ENCODE measurements at places on chromosomes 2 and 18.
A peak's percentile ranks its signal among the peaks of the same experiment; 100 is the strongest.

DNA sequence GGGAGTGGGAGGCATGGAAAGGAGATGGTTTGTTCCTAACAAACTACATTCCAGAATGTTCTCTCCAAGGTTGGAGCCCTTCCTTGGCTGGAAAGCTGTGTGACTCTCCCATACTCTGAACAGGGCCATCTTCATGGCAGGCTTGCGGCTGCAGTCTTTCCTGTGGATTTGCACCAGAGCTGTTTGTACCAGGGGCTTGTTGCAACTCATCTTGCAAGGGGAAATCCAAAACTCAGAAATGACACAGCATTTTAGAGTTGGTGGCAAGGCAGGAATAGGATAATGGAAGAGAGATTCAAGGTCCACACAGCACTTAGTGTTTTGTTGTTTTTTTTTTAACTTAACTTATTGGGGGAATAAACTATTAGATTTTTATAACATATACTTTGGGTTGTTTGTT is 73.7 kb upstream of the ZNF516 start:
- DNase-seq, result no peak

DNA sequence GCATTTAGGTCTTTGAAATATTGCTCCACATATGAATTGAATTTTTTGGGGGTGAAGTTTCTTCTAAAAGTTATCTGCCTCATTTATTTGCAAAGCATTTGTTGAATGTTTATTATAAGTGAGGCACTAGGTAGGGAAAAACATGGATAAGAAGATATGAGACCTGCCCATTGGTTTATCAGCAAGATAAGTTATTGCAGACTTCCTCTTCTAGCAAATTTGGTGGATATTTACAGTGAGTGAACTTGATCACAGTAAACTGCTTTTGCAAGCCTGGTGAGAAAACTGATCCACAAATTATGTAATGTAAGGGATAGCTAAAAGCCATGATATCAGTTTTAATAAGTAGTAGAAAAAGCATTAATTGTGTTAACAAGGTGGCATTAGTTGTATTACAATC is 364.8 kb downstream of the SOCS6 start:
- DNase-seq, result no peak

- no peak for DNase-seq
Measured at GRCh38 chr2:214126135-214126534, 284.7 kb upstream of the VWC2L start.

DNA sequence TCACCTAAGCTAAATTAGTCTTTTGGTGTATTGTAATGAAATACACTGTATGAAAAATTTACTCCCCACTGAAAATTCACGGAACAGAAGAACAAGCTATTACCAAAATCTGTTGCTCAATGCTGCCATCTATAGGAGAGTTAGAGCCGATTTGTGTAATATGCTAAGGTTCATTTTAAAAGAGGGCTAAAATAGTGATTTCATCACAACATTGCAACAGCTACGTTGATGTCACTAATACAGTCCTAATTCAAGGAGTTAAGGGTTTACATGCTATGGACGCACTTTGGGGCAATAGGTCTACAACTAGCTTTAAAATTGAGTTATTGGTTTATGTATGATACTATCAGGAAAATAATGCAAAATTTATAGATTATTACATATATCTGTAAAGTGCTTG is 3.0 kb upstream of the IRS1 start:
- no peak for DNase-seq

DNA sequence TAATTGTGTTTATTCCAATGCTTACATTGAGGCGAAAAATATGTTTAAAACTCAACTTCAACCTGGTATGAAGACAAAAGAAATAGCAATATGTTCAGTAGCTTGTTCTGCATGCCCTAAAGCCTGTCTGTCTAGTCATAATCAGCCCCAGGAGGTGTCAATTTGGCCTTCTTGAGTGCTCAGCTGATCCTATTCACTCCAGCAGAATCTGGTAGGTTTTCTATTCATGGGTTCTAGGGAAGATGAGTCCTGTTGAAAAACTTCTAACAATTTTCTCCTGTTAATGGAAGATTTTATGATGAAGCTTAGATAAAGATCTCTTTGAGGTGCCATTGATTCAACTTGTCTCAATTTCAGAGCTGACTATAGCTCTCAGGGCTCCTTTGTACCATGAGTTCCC is 402.0 kb upstream of the UBE2E3 start:
- DNase-seq, result no peak

DNA sequence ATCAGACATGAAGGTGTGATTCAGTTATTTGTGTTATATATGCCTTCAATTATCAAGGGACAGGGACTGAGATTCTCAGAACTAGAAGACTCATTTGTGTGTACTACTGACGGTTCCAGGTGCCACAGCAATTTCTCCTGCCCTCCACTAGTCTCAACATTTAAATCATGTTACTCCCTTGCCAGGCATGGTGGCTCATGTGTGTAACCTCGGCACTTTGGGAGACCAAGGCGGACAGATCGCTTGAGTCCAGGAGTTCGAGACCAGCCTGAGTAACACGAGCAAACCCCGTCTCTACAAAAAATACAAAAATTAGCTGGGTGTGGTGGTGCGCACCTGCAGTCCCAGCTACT is 1.1 kb downstream of the CNDP2 start:
- no peak for DNase-seq

DNA sequence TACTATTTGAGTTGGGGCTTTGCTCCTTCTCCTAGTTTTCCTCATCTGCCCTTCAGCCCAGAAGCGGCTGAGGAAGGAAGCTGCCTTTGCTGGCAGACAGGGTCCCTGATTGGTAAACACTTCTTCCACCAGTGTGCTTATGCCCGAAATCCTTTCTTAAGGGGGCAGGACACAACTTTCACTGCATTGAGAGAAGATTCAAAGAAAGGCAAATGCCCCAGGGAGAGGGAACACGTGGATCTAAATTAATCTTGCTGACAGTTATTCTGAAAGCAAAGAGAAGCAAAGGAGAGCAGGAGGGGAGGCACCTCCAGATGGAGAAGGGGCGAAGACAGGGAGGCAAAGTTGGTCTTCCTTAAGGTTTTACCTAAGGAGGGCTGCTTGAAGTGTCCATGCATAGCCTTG is 92.1 kb upstream of the EFEMP1 start:
- DNase-seq, result no peak

- DNase-seq, result no peak
Measured at GRCh38 chr2:76953733-76954347, 568.3 kb downstream of the LRRTM4 start.

DNA sequence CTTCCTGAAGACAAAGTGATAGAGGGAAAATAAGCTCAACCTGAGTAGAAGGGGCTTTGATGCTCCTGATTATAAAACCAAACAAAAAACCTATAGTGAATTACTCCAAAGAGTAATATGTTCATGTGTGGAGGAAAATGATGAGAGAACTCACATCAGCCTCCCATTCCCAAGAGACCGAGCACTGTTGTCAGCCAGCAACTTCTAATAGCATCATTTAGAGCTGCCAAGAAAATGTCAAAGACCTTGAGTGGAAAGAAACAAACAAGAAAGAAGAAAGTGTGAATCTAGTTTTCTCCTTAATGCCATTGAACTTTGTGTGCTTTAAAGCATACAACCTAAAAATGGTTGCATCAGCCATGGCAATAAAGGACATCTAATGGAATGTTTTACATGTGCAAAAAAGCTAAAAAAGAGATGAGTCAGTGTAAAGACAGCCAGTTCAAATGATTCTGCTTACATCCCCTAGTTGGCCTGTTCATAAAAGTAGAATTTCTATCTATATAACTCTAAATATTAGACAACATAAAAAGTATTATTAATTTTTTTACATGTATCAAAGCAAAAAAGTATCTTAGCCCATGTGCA is 1066.2 kb downstream of the TDRD15 start:
- no peak for DNase-seq

- DNase-seq, result no peak
Measured at GRCh38 chr2:177998006-177998405, 74.6 kb downstream of the PDE11A start.

DNA sequence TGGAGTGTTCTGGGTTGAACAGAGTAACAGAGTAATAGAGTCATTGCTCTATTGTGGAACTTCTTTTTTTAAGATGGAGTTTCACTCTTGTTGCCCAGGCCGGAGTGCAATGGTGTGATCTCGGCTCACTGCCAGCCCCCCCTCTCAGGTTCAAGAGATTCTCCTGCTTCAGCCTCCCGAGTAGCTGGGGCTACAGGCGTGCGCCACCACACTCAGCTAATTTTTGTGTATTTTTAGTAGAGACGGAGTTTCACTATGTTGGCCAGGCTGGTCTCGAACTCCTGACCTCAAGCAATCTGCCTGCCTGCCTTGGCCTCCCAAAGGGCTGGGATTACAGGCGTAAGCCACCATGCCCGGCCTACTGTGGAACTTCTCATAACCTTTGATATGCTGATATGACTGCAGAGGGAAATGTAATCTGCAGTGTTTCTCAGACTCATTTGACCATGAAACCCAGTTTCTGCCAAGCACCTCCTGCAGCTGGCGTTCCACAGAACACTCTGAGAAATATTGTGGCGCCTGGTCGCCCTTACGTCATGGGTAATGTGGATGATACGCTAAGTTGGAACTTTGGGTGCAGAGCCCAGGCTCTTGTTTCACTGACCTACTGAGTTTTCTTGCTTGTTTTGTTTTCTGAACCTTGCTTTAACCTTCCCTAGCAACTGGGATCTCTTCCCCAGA is 213.8 kb downstream of the BCL2 start:
- DNase-seq, result no peak

- DNase-seq, result no peak
Measured at GRCh38 chr2:128717758-128718710, 399.4 kb upstream of the HS6ST1 start.

GRCh38 chr2:1988049-1988448 is 243.7 kb upstream of the PXDN start:
- no peak for DNase-seq

DNA sequence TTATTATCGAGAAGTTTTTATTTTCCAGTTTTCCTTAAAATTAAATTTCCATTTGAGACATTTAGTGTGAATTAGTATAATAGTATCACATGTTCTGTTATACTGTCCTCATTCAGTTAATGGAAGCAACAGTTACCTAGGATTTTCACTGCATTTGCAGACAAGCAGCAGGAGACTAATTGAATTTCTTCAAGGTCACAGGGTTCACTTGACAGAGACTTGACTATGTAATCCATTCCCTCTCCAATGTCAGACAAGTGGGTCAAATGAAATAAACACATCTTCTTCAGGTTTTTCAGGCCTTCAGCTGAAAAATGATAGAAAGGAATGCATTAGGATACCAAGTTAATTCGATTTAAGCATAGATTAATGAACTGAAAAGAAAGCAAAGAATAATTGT is 26.7 kb downstream of the NLRC4 start:
- DNase-seq, result no peak

- DNase-seq, result no peak
Measured at GRCh38 chr2:99903981-99904380, 238.4 kb downstream of the AFF3 start.

DNA sequence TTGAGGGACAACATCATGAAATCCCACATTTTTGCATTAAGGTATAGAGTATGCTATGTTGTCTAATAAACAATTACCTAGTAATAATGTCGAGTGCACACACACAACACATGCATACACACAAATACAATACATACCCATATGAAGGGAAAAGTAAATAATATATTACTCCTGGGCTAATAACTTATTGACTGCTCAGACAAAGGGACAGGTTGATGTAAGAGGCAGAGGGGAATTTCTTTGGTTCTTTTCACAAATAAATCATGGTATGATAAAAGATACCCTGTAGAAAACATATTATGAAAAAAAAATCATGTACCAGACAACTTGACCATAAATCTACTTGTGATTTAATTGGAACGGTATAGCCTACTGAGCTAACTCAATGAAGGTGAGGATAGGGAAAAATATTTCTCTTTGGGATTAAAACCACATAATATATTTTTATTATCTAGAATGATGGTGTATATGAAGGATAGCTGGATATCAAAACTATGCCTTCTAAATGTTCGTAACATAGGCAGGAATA is 398.7 kb upstream of the LRRTM4 start:
- no peak for DNase-seq

DNA sequence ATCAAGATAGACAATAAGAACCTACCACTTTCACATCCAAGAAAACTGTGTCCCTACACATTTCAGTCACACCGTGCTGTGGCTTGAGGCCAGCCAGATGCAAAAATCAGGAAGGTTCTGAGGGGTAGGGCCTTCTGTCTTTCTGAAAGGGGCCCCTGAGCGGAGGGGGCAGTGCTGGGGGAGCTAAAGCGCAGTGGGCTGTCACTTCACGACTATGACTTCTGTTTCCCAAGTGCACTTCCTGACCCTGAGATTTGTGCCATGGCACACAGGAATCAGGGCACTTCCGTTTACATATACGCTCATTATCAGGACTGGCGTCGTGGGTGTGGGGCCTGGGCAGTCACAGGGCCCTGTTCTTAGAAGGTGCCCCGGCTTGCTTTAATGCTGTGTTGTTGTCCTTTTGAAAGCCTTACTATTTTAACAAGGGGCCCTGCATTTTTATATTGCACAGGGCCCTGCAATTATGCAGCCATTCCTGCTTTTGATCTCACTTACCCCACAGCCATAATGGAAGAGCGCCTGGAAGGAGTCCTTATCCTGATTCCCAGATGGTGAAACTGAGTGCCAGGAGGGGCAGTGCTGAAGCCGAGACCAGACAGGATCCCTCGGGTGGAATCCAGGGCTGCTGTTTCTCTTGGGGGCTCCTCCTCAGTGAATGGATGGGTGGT is 620 bp downstream of the NGEF start:
- no peak for DNase-seq

GRCh38 chr2:197161774-197162173 is 148.8 kb downstream of the ANKRD44 start:
- no peak for DNase-seq

- no peak for DNase-seq
Measured at GRCh38 chr2:215982465-215982875, 30.9 kb downstream of the MREG start.

- no peak for DNase-seq
Measured at GRCh38 chr2:102442967-102443828, 20.2 kb downstream of the IL18RAP start.

- no peak for DNase-seq
Measured at GRCh38 chr2:95034818-95035217, 9.3 kb downstream of the MAL start.

- no peak for DNase-seq
Measured at GRCh38 chr2:37387148-37387835, 42.9 kb downstream of the QPCT start.

- peak; percentile 22 for DNase-seq
Measured at GRCh38 chr2:40220177-40220925, 231.5 kb downstream of the SLC8A1 start.

- no peak for DNase-seq
Measured at GRCh38 chr2:182784777-182785176, 68.7 kb downstream of the DNAJC10 start.

- no peak for DNase-seq
Measured at GRCh38 chr2:71536226-71536671, 82.9 kb downstream of the DYSF start.

DNA sequence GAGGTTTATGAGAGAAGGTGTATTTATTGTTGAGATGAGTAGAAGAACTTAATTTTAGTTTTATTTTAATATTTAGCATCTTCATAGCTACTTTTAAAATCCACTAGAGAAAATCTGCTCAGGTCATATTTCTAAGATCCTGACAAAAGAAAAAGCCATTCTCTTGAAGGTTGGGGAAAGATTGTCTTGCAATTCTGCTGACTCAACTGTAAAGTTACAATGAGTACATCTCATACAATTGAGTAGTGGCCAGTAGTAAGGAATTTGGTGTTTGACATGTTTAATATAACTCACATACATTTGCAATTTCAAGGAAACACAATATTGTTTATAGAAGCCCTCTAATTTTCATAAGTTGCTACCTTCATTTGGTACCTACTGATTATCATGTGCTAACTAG is 344.5 kb downstream of the LRRTM1 start:
- DNase-seq, result no peak

- DNase-seq, result no peak
Measured at GRCh38 chr2:172777431-172777830, 41.8 kb downstream of the RAPGEF4 start.

- DNase-seq, result no peak
Measured at GRCh38 chr2:11753452-11753885, 7.0 kb downstream of the LPIN1 start.

Measured in left ventricle myocardium inferior (tissue), 1 donor.